ENCODE measurements at places on chromosomes 7 and 10. TPM values are rescaled to one million over a fixed set of nuclear protein-coding genes. Genes with fewer than 3 reads are reported as not detected.

NPTX2 gene
- not detected for total RNA-seq

GALNT17 gene
- total RNA-seq = not detected

- DNase-seq = peak; percentile 60
Measured at GRCh38 chr10:77801474-77802161, 124.9 kb downstream of the DLG5 start.

DNA sequence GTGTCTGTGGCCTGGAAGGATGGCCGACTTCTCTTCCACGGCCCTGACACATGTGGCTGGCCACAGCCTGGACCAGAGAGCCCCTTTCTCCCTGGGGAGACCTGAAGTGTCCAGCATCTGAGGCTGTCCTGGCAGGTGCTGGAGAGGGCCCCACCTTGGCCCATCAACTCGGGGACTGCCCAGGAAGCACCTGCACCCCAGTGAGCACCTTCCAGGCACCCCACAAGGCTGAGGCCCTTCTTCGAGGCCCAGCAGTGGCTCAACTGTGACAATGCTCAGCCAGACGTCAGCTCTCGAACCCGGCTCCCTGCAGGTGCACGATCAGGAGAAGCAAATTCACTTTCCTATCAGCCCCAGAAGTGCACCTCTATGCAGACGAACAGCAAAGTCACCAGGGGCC, 24.3 kb downstream of the RGS10 start:
- DNase-seq = no peak

GRCh38 chr7:67019562-67020390, 23.1 kb downstream of the TYW1 start:
- DNase-seq = no peak
